ENCODE measurements at places on chromosomes 6 and 20.

- no peak for DNase-seq
These were observed 77.9 kb downstream of the FKBP5 start for GRCh38 chr6:35610830-35611229.

- no peak for DNase-seq
These were observed 767.8 kb downstream of the TFAP2A start for GRCh38 chr6:9647071-9647445.

GRCh38 chr6:11869672-11870340, 91.2 kb upstream of the ADTRP start:
- DNase-seq = peak; percentile 80

- peak; percentile 61 for DNase-seq
These were observed 3.9 kb upstream of the SIGLEC1 start for GRCh38 chr20:3716195-3716834.

GRCh38 chr6:16663901-16664300, 97.4 kb downstream of the ATXN1 start:
- DNase-seq = no peak

- DNase-seq = peak; percentile 33
These were observed 15.0 kb downstream of the CALHM6 start for GRCh38 chr6:116476002-116476678.

DNA sequence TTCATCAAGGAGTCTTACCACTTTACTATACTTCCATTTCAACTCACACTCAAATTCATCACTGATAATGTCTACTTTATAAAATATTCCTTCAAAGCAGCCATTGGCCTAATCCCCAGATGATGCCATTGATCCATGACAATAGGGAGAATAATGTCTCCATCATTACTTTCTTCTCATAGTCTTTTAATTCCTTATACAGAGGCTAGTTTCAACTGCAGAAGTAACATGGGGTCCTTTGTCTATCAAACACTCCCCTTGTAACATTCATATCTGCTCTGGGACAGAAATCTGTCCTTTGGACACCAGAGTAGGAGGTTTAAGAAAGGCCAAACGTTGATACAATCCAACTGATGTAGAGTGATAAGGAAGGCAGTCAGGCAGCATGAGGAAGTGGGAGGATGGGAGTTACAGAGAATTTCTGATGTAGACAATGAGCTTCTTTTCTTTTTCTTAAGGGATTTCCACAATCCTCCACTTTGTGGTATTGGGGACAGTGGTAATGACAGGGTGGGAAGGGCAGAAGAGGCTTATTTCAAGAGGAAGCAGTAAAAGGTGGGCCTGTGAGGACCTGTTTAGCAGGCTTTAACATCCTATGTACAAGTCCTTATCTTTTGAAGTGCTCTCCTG, 18.9 kb upstream of the HLA-DOA start:
- no peak for DNase-seq

- no peak for DNase-seq
These were observed 24.6 kb upstream of the CCDC167 start for GRCh38 chr6:37524025-37524969.

- DNase-seq = no peak
These were observed 249.5 kb downstream of the ADGRG6 start for GRCh38 chr6:142551274-142551811.

GRCh38 chr6:132789396-132789776, 9.1 kb downstream of the SLC18B1 start:
- no peak for DNase-seq

DNA sequence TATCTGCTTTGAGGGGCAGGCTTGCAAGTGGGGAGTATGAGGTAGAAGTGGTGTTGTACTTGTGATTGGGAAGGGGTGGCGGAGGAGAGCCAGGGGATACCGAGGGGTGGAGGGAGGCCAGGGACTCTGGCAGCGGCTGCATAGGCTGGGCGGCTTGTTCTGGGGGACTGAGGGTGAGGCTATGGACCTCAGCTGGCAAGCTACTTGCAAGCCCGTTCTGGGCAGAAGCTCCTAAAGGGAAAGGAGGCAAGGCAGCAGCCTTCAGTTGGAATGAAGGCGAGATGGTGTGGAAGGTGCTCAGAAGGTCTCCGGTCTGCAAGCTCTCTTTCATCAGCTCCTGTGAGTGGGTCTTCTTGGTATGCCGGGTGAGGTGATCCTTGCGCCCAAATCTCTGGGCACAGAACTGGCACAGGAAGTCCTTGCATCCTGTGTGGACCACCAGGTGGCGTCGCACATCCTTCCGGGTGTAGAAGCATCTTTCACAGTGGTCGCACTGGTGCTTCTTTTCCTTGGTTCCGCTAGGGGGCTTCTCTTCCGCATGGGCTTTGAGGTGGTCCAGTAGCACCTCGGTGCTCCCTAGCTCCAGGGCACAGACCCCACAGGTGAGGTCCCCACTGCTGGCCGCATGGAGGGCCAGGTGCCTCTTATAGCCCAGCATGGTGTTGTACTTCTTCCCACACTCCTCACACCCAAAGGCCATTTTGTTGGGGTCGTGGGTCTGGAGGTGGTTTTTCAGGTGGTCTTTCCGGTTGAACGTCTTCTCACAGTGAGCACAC, 66.0 kb downstream of the PLAGL1 start:
- peak; percentile 47 for DNase-seq

- DNase-seq = no peak
These were observed 214.4 kb downstream of the ERMARD start for GRCh38 chr6:169965657-169966311.

DNA sequence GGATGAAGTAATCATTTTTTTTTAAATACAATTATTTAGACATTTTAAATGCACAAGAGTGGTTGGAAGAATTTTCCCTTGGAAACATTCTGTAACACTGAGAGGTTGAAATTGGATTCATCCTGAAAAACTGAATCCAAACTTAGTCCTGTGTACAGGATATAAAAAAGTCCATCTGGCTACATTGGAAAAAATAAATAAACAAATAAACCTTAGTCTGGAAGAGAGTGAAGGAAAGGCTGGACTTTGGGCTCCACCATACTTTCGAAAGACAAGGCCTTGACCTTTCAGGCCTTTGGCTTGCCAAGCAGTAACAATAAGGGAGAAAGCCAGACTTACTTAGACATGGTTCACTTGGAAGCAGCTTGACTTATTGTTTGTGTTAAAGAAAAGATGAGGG, 664.3 kb downstream of the TENT5A start:
- peak; percentile 89 for DNase-seq

GRCh38 chr6:90538278-90539046, 48.4 kb downstream of the MAP3K7 start:
- DNase-seq = no peak

- DNase-seq = no peak
These were observed 30.1 kb downstream of the PYGB start for GRCh38 chr20:25277941-25278521.

- no peak for DNase-seq
These were observed 190.4 kb upstream of the MCHR2 start for GRCh38 chr6:100184473-100184872.

DNA sequence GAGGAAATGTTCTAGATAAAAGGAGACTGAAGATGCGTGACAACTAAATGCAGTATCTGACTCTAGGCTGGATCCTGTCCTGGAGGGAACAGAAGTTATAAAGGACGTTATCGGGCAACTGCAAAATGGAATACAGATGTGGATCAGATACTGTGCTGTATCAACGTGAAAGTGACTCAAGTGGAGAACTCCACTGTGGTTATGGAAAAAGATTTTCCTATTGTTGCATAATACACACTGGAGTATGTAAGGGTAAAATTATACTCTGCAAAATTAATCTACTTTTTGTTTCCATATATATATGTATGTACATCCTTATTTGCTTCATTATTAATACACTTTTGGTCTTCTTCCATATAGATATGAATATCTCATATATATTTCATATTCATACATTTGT, 654.0 kb downstream of the QKI start:
- DNase-seq = peak; percentile 57

DNA sequence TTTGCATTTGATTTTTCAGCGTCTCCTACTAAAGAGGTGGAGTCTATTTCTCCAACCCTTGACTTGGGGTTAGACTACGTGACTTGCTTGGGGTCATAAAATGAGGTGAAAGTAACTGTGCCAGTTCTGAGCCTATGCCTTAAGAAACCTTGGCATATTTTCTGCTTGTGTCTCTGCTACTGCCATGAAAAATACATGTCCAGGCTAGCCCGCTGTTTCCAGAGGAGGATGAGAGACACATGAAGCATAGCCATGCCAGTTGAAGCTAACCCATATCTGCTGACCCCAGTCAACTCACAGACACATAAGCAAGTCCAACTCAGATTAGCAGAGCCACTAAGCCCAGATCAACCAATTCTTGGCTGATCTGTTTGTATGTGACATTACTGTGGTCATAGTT, 38.7 kb downstream of the SCP2D1 start:
- no peak for DNase-seq

DNA sequence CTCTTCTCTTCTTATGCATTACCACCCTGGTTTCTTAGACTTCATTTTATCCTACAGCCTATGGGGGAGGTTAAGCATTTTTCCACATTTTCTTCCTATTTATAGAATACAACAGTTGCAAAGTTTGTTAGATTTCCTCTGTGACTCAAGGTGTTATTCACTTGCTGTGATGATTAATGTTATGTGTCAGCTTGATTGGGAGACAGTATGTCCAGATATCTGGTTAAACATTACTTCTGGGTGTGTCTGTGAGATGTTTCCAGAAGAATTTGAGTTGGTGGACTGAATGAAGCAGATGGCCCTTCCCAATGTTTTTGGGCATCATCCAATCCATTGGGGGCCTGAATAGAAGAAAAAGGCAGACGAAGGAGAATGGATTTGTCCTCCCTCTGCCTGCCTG, 131.3 kb downstream of the C6orf118 start:
- no peak for DNase-seq

GRCh38 chr20:23461180-23461579, 8.5 kb upstream of the CST11 start:
- no peak for DNase-seq

DNA sequence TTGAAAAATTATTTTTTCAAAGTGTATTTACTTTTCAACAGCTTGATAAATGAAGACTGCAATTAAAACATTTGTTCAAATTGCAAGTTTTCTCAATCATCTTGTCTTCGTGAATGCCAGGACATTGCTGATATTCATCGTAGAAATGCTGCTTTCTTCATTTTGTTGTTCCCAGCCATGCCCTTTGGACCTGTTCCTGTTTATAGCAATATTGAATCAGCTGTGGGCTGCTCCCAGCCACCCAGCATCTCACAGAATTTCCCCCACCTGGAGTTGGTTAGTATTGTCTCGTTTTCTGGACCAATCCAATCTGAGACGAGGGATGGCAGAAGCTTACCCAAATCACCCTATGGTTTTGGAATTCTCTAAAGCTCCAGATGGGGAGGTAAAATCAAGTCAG, 40.8 kb downstream of the SLC22A2 start:
- DNase-seq = no peak

GRCh38 chr20:49539481-49540231, 28.3 kb downstream of the PTGIS start:
- no peak for DNase-seq

DNA sequence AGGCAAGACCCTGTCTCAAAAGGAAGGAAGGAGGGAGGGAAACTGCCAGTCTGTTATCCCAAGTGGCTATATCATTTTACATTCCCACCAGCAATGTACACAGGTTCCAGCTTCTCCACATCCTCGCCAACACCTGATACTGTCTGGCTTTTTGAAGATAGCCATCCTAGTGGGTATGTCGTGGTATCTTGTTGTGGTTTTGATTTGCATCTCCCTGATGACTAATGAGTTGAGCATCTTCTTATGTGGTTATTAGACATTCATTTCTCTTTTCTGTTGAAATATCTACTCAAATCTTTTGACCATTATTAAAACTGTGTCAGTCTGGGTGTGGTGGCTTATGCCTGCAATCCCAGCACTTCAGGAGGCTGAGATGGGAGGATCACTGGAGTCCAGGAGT, 47.9 kb upstream of the ARID1B start:
- no peak for DNase-seq

DNA sequence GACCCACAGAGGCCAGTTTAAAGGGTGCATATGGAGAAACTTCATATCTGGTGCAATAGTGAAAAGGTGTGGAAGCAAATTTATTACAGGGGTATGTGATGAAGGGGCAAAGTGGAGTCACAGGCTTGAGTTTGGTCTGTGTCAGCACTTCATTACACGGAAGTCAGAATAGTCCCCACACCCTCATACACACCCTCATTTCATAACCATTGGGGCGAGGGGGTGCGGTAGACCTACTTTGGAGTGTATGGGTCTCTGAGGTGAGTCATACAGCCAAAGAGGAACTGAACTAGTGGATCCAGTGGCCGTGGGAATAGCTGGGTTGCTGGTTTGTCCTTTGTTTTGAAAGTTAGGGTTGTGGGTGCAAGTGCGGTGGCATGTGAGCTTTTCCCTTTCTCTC, 3.3 kb downstream of the TM9SF4 start:
- no peak for DNase-seq

Measured in muscle of leg (tissue), 16 donors.